DND-41 (cell line): ENCODE measurements at places on chromosomes 6 and 20.

DNA sequence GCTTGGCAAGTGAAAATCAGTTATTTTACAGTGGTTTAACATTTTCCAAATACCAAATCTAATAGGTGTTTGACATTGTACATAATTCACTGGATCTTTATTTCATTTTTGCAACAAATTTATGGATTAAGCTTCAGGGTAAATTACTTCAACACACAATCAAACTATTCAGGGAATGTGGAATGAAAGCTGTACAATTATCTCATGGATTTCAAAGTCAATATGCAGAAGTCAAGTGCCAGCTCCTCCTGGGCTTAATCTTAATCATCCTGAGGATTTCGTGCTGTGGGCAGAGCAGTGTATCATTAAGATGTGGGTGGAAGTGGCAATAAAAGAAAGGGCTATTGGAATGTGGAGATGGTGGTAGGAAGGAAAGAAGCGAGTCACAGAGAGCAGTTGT, 548.8 kb downstream of the COL12A1 start:
- DNase-seq: no peak

DNA sequence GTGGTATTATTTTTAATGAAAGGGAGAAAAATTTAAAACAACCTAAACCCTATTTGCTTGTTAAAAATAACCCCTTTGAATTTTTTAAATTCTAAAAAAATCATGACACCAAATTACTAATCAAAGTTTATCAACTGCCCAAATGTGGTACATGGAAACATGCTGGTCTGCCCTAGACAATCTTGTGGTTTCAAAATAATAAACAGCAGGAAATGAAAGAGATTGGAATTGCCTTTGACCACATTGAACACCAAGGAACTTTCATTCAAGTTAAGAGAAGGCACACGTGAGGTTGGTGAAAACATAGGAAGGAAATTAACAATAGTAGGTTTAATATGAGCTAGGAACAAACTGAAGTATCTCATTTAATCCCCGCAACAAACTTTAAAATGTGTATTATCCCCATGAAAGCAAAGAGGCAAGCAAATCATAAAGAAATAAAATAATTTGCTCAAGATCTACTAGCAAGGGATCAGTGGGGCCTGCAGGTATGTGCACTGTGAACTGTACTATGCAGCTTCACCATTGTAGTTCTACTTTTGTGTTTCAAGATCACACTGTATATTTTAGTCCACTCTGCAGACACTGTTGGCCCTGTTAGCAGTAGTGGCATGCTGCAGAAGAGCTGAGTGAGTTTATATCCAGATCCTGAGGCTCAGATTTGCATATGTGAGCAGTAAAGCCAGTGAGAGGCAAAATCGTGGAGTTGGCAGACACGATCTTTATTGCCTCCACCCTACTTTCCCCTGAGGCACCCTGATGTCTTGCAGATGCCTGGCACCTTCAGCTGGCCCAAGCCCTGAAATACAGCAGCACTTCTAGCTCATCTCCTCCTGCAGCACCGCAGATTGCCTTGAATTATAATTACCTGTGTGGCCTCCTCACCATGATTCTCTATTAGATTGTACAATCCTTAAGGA, 157.8 kb upstream of the TENT5A start:
- DNase-seq: no peak

DNA sequence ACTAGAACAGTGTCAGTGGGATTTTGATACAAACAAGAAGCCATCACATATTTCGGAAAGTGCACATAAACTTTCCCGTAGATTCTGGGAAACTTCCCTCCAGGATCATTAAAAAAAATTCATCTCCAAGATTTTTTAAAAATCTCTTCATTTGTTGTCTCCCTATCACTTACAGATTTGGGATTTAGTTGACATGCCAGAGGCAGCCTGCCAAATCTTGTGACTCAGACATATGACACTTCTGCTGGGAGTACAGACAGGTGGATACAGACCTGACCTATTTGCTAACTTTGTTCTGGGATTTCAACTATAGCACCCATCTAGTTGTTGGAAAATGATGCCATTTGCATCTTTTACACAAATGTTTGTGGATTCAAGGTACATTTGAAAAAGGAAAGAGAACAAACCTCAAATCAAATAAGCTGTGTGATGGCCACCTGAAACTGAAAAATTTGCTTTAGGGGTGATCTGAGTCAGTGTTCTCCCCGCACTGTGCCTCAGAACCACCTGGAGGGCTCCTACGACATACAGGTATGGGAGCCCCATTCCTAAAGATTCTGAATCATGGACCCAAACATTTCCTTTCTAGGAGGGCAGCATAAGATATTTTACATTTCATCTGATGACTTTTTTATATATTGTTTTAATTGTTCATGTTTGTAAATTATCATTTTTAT, 21.9 kb upstream of the CD2AP start:
- no peak for DNase-seq

DNA sequence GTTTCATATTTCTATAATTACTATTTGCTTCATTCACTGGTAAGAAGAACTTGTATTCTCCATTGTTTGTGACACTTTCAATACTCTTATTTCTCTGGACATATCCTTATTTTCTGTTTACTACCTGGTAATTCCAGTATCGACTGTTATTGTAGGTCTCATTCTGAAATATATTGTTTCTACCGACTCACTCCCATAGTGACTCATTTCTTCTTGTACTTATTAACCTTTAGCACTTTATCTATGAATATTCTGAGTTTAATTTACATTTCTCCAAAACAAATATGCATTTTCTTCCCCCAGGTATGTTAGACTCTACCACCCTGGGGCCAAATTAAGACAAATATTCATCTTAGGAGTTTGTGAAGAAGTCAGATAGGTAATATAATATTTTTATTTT, 164.5 kb upstream of the BTBD3 start:
- no peak for DNase-seq

DNA sequence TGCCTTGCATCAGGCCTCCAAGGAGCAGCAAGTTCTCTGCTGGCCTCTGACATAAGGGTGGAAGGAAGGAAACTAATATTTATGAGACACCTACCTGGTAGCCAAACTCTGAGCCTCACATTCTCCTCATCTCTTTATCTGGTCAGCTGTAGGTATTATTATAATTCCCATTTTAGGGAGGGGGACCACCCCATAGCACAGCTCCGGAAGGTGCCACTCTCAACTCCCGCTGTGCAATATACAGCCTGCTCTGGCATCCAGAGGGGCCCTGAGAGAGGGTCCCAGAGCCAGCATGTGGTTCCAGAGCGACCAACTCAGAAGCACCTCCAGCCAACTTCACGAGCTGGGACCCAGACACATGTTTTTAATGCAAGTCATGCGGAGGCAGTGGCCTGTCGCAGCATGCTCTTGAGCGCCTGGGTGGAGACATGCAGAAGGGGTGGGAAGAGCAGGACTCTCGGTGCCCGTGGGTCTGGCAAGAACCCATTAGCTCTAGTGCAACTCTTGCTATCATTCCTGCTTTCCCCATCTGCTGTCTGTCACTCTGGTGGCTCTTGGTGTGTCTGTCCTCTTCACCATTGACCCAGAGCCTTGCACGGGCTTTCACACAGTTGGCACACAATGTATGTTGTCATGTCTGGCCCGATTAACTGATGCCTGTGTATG, 15.0 kb upstream of the MYMX start:
- no peak for DNase-seq

- no peak for DNase-seq
These were observed 69.5 kb upstream of the EPB41L1 start for GRCh38 chr20:36084897-36085613.

DNA sequence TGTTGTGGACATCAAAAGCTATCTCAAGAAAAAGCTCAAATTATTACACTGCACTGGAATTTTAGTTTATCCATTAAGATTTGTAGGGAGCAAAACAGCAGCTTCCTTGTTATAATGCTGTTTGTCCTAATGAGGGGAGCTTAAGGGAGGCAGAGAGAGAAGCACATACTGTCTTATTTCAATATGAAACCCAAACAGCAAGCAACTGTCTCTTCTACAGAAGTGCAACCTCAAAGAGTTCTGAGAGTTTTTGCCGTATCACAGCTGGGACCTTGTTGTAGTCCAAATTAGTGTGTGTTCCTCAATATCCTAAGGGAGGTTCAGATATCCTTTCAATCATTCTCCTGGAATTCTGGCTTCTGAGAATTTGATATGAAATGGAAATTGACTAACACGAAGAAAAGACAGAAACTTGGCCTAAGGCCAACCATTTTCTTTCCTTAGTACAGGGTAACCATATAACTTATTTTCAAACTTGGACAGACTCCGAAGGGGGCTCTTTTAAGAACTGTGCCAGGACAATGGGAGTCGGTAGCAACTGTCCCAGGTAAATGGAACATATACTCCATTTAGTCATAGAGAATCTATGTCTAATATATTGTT, 149.3 kb upstream of the CCN2 start:
- no peak for DNase-seq

DNA sequence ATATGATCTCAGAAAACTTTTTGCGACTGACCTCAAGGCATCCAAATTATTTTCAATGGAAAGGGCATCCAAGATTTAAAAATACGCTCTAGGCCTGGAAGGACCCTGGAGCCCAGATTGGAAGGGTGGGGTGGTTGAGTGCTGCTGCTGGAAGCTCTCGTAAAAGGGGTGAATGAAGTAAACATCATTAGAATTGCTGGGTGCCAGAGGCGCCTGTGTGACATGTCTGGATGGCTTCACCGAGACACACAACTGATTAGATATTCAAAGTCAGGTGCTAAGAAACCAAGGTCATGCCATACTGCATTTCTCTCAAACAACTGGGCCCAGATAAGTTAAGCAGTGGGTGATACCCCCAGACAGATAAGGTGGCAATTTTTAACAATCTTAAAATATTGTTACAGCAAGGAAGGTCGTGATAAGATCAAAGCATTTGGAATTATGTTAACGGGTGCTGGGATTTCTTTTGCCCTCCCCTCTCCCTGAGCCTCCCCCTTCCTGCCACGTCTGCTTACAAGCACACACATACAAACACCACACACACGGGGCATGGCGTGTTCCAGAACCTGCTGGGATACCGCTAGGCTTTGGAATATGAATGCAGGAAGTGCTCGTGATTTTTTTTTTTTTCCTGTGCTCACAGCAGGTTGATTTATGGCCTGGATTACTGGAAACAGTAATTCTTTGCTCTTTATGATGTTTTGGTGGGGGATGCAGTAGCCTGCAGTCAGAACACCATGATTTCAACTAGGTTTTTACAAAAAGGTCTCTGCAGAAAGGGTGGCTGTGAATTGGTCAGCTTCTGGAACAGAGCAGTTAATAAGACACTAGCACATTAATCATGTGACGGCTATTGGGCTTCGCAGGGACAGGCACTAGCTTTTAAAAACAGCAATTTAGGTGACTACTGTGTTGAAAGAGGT, 551.2 kb downstream of the QKI start:
- DNase-seq: no peak

DNA sequence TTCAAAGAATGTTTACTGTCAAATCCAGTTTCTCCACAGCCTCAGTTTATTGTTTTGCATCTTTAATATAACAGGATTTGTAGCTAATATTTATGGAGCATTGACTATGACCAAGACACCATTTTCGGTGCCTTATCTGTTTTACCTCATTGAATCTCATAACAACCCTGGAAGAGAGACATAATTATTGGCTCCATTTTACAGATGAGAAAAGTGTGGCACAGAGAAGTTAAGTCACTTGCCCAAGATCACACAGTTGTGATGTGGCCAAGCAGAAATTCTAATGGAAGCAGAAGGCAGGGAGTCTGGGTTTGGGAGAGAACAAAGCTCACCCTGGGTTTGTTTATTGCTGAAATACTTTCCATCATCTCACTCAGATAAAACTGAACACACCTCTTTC, 17.5 kb upstream of the NFATC2 start:
- no peak for DNase-seq

DNA sequence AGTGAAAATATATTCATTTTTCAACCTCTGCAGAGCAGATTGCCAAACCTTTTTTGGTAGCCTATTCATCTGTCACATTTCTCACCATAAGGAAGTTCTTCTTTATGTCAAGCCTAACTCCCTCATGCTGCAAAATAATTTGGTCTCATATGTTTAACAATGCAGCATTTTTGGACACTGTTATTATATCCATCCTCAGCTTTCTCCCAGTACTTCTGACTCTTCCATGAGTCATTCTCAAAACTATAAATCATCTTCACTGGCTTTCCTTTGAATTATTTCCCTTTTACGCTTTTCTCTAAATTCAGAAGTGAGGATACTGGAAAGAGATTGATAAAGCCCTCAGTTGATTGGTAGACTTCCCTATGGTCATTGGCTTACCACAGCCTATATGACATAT, 192.2 kb downstream of the TPBG start:
- no peak for DNase-seq

DNA sequence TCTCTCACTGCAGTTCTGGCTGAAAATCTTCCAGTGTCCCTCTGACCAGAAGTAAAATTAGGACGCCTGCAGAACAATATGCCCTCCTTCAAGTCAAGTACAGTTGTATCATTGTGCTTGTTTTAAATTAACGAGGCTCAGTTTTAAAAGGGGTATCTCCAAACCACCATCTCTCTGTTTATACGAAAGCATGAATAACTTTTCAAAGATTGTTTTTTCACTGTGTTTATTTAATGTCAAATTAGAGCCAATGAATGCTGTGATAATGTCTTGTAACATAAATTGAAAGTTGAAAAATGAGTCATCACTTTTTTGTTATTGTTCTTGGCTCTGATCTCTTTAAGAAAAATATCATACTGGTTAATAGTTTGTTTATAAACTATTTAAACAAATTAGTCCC, 230.7 kb upstream of the THEMIS start:
- no peak for DNase-seq

DNA sequence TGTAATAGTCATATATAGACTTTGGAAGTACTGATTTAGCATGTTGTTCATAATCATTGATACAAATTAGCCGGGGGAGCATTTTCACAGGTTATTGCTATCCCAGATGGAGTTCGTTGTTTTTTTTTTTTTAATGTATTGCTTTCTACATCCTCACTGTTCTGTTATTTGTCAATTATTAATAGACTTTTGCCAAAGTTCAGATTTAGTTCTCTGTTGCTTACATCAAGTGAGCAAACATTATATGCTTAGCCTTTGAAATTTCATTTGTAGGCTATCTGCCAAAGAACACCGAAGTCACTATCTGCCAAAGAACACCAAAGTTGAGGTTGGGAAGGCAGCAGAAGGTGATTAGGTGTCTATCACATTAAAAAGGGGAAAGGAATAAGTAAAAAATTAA, at the start of gene HAO1:
TSS of gene HAO1 (minus strand) at position 118 of the 400 bp plus-strand sequence. CDS start at position 82, 36 bp downstream.
- DNase-seq: no peak
